Activated CD4-positive, CD25-positive, alpha-beta regulatory T cell treated with anti-CD3 and anti-CD28 coated beads, Interleukin-2, amount 50 U/mL, for 24 hours (primary cell): ENCODE measurements at places on chromosomes 1 and 21.
A peak's percentile ranks its signal among the peaks of the same experiment; 100 is the strongest.

DNA sequence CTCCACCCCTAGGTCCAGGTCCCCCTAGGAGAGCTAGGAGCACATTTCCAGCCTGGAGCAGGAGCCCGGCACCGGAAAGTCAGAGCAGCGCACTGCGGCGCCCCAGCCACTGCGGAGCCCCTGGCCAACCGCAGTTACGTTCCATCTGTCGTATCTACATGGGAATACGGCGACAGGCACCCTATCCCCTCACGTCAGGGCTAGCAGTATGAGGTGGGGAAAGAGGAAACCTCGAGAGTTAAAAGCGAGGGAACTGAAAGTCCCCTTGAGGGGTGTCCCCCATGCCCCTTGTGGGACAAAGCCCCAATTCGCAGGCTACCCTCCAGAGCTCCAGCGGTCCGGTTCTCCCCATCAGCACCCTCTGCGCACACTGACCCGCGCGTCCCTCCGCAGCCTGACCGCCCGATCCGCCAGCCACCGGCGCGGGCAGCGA is 995 bp downstream of the COLGALT2 start:
- no peak for ATAC-seq

- ATAC-seq = no peak
Measured at GRCh38 chr1:186297439-186298045, 77.5 kb downstream of the TPR start.

GRCh38 chr1:7524341-7525337 is 246.5 kb upstream of the VAMP3 start:
- ATAC-seq = no peak

DNA sequence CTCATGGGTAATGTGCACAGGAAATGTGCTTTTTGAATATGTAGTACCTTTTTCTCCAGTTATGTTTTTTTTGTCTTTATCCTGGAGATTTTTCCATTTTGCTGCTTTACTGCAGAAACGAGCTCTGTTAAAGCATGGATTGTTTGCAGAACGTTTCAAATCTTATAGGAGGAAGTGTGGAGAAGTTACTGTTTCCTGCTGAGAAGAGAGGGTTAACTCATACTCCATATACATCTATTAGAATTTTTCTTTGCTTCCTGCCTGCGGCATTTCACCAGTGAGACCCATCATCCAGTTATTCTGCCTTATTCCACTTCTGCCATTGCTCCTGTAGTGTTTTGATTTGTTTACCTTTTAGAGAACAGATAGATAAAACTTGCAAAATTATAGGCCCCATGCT is 2.0 kb downstream of the RPRD2 start:
- no peak for ATAC-seq

DNA sequence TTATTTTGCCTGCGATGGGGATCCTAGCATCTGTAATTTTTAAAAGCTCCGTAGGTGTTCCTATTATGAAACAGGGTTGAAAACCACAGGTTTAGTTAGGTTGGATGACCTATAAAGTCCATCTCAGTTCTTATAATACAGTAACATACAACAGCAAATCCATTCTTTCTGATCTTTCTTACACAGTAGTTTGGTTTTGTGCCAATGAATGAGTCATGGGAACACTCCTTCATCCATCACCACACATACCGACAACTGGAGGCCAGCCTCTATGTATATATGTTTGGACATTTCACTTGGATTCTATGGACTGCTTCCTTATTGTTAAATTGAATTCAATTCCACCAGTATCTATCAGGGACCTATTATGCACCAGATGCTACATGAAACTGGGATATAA is 118.4 kb upstream of the L1TD1 start:
- no peak for ATAC-seq

DNA sequence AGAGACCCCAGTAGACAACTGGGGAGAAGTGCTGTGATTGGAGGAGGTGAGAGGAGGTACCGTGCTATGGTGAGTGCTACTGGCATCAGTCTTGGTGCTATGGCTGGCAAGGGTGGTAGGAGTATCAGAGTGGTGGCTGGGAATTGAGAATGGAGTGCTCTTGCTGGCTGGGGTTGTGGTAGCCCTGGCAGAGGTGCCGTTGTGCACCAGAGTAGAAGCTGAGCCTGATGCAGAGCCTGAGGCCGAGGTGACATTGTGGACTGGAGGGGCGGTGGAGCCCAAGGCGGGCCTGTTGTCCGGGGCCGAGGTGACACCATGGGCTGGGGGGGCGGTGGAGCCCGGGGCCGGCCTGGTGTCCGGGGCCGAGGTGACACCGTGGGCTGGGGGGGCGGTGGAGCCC is 14.6 kb downstream of the TRIM46 start:
- ATAC-seq = no peak

DNA sequence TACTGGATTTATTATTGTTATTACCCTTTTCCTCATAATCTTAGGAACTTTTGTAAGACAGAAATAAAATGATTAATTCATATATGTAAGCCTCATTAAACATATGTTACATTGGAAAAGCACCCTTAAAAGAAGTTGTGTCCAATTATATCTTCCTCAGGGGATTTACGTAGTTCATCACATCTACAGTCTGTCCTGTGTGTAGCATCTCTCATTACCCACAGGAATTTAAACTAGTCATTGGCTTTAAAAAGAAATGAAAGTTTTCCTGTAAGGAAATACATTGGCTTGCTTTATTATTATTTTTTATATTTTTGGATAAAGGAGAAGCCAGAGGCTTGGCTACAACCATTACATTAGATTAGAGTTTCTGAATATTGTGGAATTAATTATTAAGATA is 56.1 kb downstream of the SWT1 start:
- ATAC-seq = no peak

GRCh38 chr1:199403531-199404116 is 623.9 kb upstream of the NR5A2 start:
- ATAC-seq = no peak

GRCh38 chr1:96060621-96061020 is 661.0 kb upstream of the PTBP2 start:
- ATAC-seq = no peak

- no peak for ATAC-seq
Measured at GRCh38 chr21:26965907-26966581, 844 bp downstream of the ADAMTS5 start.

DNA sequence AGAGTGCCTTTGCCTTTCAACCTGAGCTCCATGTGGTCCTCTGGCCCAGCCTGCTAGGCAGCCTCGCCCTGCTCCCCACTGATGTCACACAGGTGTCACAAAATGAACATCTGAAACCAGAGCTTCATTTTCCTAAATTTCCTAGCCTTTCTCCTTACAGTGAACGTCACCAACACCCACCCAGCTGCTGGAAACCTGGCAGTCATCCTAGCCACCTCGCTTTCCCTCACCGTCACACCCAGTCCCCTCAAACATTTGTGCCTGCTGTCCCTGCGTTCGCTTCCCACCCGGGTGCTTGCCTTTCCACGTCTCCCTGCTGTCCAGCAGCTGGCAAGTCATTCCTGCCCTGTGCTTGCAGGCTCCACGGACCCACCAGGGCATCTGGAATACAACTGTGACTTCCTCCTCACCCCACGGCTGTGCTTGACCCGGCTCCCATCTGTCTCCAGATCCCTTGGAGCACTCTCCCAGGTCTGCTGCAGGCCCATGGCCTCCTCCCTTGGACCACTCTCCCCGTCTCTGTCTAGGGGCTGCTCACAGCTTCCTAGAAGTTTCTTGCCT is 23.5 kb downstream of the ADARB1 start:
- ATAC-seq = no peak

- ATAC-seq = peak; percentile 18
Measured at GRCh38 chr1:246597340-246597739, 31.1 kb downstream of the CNST start.

- no peak for ATAC-seq
Measured at GRCh38 chr1:100292711-100293110, 26.7 kb downstream of the RTCA start.

DNA sequence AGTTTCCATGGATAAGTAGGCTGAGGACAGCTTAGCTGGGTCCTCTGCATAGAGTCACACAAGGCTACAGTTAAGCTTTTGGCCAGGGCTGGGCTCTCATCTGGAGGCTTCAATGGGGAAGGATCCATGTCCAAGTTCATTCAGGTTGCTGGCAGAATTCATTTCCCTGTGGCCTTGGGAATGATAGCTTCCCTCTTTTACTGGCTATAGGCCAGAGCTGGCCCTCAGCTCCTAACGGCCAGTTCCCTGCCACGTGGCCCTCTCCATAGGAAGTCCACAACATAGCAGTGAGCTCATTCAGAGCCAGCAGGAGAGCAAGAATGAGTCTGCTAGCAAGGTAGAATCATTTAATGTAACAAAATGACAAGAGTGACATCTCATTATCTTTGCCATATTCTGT is 15.1 kb upstream of the PODN start:
- ATAC-seq = no peak

DNA sequence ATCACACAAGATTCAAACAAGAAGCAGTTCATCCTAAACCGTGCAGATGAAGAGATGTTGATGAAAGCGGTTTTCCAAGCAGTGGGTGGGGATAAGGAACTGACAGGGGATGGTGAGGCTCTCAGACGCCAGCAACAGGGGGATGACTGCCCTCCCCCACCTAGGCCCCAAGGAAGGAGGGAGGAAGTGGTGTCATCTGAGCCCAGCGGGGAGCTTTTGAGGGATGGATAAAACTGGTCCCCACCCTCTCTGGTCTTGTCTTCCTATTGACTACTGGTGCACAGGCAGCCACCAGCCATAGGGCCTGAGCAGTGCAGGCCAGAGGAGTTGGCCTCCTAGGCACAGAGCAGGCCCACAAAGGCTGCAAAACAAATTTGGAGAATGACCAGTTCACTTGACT is 175.5 kb downstream of the HUNK start:
- ATAC-seq = no peak

DNA sequence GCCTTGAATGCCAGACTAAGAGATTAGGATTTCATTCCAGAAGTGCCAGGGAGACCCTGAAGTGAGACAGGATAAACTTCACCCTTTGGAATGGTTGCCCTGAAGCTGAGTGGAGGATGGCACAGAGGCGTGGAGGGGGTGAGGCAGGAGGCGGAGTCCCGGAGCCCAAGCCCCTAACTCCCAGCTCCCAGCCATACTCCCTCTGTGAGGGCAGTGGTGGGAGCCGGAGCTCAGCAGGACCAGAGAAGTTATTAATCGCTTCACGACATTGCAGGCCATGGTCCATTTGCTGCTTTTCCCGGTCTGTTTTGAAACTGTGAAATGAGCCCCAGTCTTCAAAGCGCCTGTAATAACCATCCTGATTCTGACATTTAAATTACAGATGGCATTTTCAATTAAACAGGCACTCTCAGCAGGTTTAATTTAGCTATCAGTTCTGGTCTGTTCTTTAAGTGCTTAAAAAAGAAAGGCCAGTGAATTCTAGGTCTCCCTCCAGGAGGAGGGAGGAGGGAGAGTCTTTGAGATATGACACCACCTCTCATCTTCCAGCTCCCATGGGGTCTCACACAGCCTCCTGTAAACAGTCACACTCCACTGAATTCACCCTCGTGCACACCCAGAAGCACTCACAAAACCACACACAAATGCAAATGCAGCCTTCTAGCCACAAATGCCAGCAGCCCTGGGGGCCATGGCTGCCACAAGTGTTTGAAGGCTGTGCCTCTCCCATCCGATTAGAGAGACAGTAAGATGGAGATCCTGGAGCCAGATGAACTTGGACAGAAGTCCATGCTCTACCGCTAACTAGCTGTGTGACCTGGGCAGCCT is 19.6 kb downstream of the FBXO2 start:
- ATAC-seq = no peak

DNA sequence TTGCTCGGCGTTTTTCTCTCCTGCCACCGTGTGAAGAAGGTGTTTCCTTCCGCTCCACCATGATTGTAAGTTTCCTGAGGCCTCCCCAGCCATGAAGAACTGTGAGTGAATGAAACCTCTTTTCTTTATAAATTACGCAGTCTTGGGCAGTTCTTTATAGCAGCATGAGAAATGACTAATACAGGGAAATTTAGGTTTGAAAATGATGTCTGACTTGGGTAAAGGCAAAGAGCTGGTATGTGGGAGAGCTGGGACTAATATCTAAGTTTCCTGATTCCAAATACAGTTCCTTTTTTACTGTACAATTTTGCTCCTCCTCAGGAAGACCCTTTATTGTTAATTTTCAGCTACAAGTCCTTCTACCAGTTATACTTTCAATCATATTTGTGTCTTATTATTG is 16.7 kb upstream of the ADAMTS5 start:
- ATAC-seq = no peak

DNA sequence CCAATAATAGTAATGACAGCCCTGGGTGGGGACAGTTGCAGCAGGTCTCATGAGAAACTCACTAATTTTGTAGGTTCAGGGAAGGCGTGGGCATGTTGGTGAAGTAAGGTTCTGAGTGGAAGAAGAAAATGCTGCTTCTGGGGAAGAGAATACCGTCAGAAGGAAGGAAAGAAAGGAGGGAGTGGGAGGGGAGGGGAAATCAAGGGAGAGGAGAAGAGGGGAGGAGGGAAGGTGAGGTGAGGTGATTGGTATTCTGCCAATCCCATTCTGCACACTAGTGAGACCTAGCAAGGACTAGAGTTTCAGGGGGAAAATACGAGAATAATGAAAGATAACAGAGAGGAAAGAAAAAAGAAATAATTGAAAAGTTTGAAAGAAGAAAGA is 32.4 kb upstream of the MGST3 start:
- no peak for ATAC-seq

GRCh38 chr1:15038232-15039016 is 115.1 kb upstream of the TMEM51 start:
- no peak for ATAC-seq

GRCh38 chr21:41750051-41750450 is 16.8 kb downstream of the RIPK4 start:
- no peak for ATAC-seq

DNA sequence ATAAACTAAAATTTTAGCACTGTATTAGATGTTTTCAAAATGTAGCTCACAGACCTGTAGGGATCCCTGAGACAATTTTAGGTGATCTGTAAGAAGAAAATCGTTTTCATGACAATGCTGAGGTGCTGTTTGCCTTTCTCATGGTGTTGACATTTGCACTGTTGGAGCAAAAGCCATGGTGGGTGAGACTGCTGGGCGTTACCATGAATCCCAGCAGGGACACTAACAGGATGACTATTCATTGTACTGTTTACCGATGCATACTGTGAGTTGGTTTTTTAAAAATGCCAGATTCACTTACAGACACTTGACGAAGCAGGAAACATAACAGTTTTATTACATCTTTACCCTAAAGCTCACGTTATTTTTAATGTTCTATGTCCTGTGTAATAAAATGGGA is 468.5 kb downstream of the PCP4 start:
- no peak for ATAC-seq
